ENCODE measurements at places on chromosomes 13 and 19. TPM values are rescaled to one million over a fixed set of nuclear protein-coding genes. Genes with fewer than 3 reads are reported as not detected.

- peak; percentile 72 for ATAC-seq
These were observed 32.2 kb downstream of the MYO9B start for GRCh38 chr19:17107546-17108452.

GRCh38 chr13:19860884-19861655, 2.4 kb downstream of the ZMYM5 start:
- ATAC-seq, result no peak

DNA sequence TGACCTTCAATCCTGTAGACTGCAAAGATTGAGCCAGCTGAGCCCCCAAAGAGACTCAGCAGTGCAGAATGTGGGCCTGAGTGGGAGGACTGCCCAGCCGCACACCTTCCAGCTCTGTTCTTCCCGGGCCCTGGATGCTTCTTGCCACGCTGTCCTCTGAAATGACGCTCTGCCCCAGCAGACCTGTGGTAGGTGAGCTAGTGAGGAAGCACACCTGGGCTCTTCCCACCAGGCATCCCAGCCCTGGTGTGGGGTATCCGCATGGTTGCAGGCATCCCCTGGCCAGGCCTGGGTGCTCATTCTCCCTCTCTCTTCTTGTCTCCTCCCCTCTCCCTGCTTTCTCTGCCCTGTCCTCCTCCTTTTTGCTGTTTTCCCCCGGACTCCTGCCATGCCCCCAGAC, 9.8 kb upstream of the MZF1 start:
- ATAC-seq, result no peak

DNA sequence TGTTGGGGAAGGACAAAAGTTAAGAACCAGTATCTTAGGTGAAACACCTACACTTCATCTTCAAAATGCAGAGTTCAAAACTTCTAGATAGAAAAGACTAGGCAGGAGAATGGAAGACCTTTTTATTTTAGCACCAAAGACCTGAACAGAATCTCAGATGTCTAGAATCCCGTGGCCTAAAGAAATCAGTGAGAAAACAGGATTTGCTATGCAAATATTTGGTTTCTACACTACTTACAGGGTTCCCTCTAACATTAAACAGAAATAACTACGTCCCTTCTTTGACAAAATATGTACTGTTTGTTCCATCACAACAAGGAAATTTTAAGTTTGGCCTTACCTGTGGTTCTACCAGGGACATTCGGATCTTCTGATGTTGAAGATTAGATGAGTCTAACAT, 21.5 kb downstream of the DIS3 start:
- no peak for ATAC-seq

DNA sequence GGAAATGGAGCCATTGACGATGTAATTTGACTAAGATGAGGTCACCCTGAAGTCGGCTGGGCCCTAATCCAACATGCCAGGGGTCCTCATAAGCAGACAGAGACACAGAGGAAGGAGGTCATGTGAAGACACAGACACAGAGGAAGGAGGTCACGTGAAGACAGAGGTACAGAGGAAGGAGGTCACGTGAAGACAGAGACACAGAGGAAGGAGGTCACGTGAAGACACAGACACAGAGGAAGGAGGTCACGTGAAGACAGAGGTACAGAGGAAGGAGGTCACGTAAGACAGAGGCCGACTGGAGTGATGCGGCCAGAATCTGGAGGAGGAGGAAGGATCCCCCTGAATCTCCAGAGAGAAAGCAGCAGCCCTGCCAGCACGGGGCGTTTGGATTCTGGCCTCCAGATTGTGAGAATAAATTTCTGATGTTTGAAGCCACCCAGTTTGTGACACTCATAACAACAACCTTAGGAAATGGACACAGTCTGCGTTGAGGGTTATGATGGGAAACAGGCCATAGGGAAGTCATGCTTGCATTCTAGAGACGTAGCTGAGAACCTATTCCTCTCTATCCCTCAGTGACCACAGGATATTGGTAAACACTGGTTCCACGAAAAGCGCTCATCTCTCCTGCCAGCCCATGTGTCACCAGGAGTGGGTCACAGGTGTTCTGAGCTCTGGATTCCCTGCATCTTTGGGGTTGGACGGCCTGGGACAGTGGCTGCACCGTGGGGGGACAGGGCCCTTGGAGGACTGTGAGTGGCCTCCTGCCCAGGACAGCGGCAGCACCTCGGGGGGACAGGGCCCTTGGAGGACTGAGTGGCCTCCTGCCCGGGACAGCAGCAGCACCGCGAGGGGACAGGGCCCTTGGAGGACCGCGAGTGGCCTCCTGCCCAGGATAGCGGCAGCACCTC, 108.5 kb downstream of the SOX1 start:
- no peak for ATAC-seq

GRCh38 chr13:33111414-33112110, 95.3 kb downstream of the KL start:
- no peak for ATAC-seq

DNA sequence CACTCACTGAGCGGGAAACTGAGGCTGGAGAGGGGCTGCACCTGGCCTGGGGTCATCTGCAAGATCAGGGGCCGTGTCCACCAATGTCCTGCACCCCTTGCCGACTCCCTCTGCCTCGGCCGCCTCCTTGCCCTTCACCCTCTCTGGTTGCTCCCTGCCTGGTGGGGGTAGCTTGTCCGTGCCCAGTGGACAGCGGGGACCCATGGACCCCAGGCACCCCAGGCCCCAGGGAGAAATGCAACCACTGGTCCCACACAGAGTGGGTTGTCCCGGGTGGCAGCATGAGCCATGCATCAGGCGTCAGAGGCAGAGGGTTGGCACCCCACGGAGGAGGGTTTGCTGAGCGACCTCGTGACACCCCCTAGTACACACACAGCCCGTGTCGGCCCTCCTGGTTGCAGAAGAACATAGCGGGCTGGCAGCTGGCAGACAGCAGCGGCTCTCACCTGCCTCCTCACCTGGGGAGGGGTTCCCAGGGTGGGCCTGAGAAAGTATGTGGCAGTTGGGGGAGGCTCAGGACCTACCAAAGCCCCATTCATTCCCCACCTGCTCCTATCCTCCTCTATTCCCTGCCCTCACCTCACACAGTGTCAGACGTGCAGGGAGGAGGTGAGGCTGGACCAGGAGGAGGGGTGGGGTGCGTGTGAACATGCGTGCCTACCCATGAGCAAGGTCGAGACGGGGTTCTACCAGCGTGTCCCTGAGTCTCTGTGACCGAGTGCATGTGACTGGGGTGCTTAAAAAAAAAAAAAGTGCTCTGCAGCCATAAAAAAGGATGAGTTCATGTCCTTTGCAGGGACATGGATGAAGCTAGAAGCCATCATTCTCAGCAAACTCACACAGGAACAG, 8.7 kb downstream of the ADAMTSL5 start:
- ATAC-seq, result no peak

- no peak for ATAC-seq
These were observed 19.8 kb upstream of the SPART start for GRCh38 chr13:36366031-36366430.

- ATAC-seq, result peak; percentile 37
These were observed 38.6 kb upstream of the SEMA6B start for GRCh38 chr19:4597975-4598671.

PNMA8B gene
- total RNA-seq, result 0.08 TPM

KLK2 gene
- total RNA-seq, result not detected

SYNE4 gene
- total RNA-seq, result 3.9 TPM

DNA sequence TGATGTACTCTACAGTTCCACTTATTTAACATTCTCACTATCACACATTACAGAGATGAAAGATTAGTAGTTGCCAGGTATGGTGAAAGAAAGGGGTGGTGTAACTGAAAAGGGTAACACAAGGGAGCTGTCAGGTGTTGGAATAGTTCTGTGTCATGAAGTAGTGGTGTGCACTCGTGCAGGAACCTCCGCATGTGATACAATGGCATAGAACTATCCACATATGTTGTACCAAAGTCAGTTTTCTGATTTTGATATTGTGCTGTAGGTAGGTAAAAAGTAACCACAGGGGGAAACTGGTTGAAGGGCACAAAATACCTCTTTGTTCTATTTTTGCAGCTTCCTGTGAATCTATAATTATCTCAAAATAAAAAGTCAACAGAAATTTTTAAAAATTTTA, 24.4 kb upstream of the RPL21 start:
- ATAC-seq, result no peak

EBI3 gene
- total RNA-seq, result 23.6 TPM

- no peak for ATAC-seq
These were observed 814.7 kb downstream of the PCDH9 start for GRCh38 chr13:66415444-66415843.

DNA sequence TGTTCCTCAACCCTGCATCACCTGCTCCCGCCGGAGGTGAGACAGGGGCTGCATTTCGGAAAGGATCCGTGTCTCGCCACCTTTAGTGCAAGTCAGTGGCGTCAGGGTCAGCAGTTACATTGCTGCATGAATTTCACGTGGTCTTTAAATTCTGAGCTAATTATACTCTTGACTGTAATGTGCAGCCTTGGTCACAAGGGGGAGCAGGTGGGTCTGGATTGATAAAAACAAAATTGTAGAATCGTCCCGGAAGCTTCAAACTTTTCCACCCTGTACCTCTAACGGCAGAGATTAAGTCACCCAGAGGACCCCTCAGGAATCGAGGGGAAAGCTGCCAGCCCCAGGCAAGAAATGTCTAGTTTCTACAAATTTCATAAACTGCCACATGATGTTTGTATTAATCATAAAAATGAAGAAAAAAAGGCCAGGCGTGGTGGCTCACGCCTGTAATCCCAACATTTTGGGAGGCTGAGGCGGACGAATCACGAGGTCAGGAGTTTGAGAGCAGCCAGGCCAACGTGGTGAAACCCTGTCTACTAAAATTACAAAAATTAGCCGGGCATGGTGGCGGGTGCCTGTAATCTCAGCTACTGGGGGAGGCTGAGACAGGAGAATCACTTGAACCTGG, 20.2 kb downstream of the BBC3 start:
- ATAC-seq, result peak; percentile 66

DNA sequence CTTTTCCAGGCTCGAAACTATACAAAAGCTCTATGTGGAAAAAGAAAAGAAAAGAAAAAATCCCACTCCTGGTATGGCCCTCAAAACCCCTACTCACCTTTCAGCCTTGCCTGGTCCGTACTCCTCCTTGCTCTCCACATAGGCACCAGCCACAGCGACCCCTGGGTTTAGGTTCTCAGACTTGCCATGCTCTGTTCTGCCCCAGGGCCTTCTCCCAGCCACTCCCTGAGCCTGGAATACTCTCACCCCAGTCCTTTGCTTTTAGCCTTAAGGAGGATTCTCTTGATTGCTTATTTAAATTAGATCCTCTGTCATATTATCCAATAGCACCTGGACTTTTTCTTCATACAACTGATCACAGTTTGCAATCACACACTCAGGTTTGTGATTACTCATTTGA, 522.5 kb downstream of the DIAPH3 start:
- no peak for ATAC-seq

DNA sequence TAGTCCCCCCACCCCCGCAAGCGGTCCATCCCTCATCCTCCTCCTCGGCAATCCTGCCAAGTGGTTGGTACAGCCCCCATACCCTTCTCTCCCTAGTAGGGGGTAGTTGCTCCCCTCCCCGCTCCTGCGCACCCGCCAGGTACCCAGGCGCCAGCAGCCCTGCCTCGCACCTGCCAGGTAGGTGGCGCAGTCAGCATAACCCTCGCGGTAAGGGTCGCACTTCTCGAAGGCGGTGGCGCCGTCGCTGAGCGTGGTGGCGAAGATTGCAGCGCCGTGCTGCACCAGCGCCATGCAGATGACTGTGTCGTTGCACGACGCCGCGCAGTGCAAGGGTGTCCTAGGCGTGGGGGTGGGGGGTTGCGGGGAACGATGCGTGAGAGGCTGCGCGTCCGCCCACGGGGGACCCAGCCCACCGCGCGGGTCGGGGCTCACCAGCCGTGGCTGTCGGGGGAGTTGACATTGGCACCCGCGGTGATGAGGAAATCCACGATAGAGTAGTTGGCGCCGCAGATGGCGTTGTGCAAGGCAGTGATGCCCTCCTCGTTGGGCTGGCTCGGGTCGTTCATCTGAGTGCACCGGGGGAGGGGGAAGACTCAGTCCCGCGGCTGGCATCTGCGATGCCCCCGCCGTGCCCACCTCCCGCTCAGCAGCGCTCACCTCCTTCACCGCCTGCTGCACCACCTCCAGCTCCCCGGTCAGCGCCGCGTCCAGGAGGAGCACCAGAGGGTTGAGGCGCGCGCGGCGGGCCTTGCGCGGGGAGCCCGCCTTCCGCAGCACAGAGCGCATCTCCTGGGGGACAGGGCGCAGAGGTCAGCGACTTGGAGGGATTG, 15.2 kb upstream of the ERCC2 start:
- ATAC-seq, result peak; percentile 16

ZNF534 gene
- total RNA-seq, result not detected

- no peak for ATAC-seq
These were observed 85.2 kb downstream of the LRRC63 start for GRCh38 chr13:46296921-46297320.

DNA sequence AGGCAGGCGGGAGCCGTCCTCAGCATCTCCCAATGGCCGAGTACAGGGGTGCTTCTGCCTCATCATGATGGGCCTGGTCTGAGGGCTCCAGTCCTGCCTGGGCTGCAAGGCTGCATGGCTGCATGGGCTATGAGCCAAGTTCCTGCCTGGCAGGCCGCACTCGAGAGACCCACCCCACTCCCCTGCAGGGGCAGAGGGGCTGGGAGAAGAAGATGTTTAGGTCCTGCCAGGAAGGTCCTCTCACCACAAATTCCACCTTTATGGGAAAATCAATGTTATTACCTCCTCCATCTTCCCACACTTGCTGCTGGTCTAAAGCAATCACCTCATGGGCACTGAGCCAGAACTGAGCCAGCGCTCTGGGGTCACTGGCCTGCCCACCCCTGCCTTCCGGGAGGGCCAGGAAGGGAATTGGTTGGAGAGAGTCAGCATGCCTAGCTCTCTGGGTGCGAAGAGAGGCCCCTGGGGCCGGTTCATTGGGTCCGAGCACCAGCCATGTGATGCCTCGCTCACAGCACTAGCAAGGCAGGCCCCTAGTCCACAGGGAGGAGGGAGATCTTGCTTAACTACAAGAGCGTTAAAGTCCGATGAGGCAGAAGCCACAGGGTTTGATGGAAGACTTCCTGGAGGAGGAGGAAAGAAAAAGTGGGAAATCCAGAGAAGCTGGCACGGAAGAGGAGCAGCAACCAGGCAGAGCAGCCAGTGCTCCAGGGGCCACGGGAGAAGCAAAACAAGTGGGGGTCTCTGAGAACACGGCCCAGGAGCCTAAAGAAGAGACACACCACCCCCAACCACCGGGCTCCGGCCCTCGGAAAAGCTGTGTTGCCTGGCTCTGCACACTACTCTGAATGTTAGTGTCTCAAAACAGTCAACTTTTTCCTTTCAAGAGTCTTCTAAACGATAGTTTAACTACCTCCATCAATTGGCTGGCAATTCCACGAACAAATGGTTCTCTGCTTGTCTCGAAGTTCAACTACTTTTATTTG, 63.1 kb downstream of the CEBPG start:
- no peak for ATAC-seq

GRCh38 chr13:75458696-75459422, 23.1 kb downstream of the TBC1D4 start:
- ATAC-seq, result no peak

GRCh38 chr19:48190288-48190884, 19.9 kb downstream of the ZSWIM9 start:
- ATAC-seq, result peak; percentile 92

DCT gene
- total RNA-seq, result 0.29 TPM

ZFP36 gene
- 67.4 TPM for total RNA-seq

Data from activated T-helper 17 cell treated with anti-CD3 and anti-CD28 coated beads, Interleukin-2, amount 50 U/mL, for 72 hours (primary cell).